ENCODE measurements at places on chromosomes 6 and 20.
A peak's percentile ranks its signal among the peaks of the same experiment; 100 is the strongest.

GRCh38 chr6:37393381-37393929 is 39.6 kb upstream of the CMTR1 start:
- DNase-seq = no peak

GRCh38 chr6:164695896-164696295 is 613.5 kb downstream of the C6orf118 start:
- no peak for DNase-seq

DNA sequence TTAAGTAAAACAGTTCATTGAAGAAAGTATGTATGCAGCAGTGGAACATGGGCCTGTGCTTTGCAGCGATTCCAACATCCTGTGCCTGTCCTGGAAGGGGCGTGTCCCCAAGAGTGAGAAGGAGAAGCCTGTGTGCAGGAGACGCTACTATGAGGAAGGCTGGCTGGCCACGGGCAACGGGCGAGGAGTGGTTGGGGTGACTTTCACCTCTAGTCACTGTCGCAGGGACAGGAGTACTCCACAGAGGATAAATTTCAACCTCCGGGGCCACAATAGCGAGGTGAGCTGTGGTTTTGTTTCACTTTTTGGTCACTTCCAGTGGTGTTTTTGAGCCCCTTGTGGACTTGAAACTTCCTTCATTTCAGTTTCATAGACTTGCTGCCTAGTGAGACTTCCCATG is 1.7 kb downstream of the TULP4 start:
- no peak for DNase-seq

DNA sequence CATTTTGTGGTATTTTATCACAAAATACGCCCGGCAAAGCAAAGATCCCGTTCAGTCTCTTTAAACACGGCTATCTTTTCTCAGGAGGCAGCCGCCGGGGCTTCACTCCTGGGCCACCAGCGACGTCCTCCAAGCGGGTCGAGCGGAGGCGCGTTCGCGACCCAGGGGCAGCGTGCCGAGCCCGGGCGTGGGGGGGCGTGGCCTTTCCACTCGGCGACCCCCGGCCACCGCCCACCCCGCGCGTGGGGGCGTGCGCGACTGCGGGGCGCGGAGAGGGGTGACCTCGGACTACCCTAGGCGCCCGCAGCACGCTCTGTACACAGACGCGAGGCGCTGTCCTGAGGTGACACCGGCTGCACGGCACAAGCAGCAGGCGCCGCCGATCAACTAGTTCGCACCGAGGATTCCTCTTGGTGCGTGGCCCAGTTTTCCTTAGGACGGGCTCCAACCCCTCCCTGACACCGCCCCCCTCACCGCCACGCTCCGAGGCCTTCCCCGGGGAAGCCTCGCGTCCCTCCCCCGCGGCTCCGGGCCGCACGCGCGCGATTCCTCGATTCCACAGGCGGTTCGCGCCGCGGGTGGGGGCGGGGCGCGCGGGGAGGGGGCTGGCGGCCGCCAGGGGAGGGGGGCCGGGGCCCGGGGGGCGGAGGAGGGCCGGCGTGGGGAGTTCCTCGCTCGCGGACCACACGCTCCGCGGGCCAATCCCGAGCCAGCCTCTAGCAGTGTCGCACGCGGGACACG is 1.1 kb upstream of the JARID2 start:
- DNase-seq = no peak

- DNase-seq = no peak
Observed at GRCh38 chr6:97136626-97137358, 146.2 kb downstream of the MMS22L start.

DNA sequence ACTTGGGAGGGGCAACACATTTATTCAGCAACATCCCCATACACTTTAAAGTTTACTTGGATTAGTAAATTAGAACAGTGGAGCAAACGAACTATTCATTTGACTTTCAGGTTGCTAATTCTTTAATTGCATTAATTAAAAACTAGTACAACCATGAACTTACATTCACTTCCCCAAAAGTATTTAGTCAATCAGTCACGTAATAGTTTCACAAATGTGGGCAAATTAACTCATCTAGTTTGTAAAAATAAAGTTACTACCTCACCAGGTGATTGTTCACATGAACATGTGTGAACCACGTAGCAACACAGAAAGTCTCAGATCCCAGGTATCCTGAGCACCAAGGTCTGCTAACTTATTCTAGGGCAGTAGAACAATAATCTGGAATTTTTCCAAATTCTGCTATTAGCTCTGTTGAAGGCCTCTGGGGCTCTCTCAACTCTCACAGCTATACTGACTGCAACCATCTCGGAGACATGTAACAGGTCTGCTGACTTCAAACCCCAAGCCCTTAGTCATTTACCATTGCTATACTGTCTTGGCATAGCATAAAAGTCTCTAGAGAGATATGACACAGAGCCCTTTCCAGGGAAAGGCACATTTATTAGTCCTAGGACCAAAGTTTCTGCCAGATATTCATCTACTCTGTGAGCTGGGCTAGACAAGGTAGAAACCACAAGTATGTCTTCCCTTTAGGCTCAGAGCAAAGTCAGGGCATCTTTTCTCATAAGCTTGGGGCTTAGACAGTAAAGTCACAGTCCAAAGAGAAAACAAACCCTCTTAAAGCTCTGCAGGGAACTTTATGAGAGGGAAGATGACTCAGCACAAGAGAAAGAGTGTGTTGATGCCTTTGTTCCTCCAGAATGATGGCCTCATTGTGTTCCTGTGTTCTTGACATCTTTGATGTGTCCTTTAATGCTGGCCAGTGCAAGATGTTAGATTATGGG is 50.9 kb upstream of the CCDC28A start:
- no peak for DNase-seq

GRCh38 chr6:75531174-75531573 is 37.6 kb upstream of the FILIP1 start:
- no peak for DNase-seq

DNA sequence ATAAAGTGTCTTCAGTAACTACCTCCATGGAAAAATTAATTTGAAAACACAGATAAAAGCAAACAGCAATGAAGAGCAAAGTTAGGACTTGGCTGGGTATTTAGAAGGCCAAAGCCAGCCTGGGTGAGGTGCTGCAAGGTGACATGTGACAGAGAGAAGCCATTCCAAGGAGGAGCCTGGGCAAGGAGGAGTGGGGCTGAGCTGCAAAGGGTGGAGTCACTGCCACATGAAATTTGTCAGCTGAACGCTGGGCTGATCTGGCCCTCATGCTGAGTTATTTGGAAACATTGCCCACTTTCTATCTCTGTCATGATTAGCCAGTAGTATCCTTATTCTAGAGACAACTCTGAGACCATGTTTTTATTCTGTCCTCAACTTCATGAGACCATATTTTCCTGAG is 76.3 kb downstream of the PERP start:
- DNase-seq = no peak

- DNase-seq = no peak
Observed at GRCh38 chr20:58228484-58229197, at the start of gene ANKRD60. Gene ANKRD60 (minus strand): TSS chr20:58228653. CDS start chr20:58228653, 0 bp downstream.

GRCh38 chr6:114158411-114158810 is 184.4 kb downstream of the HS3ST5 start:
- DNase-seq = no peak

- DNase-seq = no peak
Observed at GRCh38 chr6:54083287-54083686, 28.0 kb upstream of the MLIP start.

GRCh38 chr6:40900791-40901190 is 138.2 kb downstream of the UNC5CL start:
- DNase-seq = no peak

- DNase-seq = no peak
Observed at GRCh38 chr20:63116412-63117106, 99.4 kb downstream of the YTHDF1 start.

GRCh38 chr6:169911264-169912263 is 160.1 kb downstream of the ERMARD start:
- no peak for DNase-seq

GRCh38 chr20:19384940-19385339 is 172.5 kb downstream of the SLC24A3 start:
- DNase-seq = no peak

GRCh38 chr6:159720708-159721107 is 6.6 kb upstream of the WTAP start:
- peak; percentile 3 for DNase-seq

DNA sequence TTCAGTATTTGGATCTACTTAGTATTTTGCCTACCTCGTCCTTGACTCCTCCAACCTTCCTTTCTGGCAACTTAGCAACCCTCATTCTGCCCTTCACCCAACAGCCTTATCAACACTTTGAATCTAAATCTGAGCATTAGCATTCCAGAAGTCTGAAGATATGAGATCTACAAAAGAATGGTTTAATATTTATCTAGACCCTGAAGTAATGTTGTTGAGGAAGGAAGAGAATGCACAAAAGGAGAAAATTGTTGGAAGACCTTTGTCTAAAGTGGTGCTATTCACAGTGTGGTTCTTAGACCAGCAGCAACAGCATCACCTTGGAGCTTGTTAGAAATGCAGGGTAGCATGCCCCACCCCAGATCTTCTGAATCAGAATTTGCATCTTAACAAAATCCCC is 198.2 kb upstream of the PLCB4 start:
- DNase-seq = no peak

DNA sequence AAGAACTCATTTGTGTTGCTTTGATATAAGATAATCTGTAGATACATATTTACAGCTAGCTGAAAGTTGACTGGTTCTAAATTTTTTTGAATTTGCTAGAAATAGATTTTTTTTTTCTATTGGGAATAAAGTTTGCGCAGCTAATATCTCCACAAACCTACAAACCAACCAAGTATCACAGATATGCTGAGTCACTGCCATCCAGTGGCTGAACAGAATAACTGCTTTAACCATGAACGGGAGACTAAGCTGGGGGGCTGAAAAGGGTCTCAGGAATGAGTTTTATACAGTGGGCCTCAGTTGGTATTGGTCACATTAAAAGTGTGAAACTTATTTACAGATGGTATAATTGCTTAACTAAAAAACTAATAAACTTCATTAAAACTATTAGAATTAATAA is 326.7 kb upstream of the CNR1 start:
- DNase-seq = no peak

DNA sequence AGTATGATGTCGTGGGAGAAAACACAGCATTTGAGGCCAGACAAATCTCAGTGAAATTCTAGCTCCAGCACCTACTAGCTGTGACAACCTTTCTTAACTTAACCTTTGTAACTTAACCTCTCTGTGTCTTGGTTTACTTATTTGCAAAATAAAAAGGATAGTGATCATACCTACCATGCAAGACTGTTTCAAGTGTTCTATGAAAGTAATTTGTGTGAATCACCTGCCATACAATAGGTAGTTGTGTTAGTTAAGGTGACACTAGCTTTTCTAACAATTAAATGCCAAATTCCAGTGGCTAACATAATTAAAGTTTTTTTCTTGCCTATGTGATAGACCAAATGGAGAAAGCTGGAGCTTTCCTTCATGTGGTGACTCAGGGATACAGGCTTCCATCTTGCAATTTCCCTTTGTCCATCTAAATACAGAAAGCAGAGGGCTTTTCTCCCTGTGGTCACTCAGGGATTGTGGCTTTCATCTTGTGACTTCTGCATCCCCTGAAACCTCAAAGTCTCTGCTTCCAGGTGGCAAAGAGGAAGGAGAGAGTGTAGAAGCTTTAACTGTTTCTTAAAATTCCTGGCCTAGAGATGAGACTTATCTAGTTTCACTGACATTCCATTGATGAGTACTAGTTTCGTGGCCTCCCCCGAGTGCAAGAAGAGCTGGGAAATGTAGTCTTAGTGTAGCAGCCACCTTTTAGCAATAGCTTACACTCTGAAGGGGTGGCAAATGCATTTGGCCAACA is 311.4 kb downstream of the CLIC5 start:
- DNase-seq = no peak

GRCh38 chr20:50695135-50695872 is 4.0 kb upstream of the RIPOR3 start:
- DNase-seq = no peak

- DNase-seq = no peak
Observed at GRCh38 chr20:10228330-10228729, 9.7 kb downstream of the SNAP25 start.

GRCh38 chr6:35547676-35548075 is 35.0 kb upstream of the TULP1 start:
- no peak for DNase-seq

DNA sequence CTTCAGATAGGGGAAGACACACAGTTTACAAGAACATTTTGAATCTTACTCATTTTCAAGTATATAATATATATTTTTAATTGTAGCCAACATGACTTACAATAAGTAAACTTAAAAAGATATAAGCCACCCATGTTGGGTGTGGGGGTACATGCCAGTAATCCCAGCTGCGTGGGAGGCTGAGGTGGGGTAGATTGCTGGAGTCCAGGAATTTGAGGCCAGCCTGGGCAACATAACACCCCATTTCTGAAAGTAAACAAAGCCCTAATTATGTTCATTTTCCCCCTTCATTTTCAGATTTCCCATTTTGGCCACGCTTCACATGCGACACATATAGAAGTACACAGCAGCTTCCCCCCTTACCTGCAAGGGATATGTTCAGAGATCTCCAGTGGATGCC is 30.5 kb downstream of the SERPINB6 start:
- no peak for DNase-seq

- no peak for DNase-seq
Observed at GRCh38 chr20:43431134-43431519, 26.6 kb upstream of the SRSF6 start.

DNA sequence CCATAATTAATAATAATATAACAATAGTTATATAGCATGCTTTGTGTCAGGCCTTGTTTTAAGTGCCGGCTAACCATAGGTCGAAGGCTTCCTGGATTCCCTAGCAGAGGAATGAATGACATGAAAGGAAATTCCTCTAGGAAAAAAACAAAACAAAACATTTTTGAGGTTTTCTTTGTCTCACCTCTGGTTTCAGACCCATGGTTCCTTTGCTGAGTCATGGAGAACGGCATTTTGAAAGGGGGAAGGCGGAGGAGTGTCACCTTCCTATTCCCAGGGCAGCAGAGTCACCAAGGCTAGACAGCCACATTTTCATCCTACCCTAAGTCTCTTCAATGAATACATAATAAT is 25.3 kb upstream of the CCND3 start:
- DNase-seq = no peak

DNA sequence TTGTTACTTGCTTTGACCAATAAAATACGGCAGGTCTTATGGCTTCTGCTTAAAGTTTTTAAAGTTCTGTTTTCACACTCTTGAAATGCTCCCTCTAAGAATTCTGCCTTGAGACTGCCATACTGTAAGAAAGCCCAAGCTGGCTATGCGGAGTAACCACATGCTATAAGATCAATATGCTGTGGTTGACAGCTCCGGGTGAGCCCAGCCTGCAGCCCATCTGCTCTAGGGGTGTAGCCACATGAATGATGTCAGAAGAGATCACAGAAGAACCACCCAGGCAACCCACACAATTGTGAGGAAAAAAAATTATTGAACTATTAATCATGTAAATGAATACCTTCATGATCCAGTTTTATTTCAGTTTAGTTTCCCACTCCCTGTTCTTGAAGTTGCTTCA is 26.1 kb upstream of the SH3BGRL2 start:
- no peak for DNase-seq

DNA sequence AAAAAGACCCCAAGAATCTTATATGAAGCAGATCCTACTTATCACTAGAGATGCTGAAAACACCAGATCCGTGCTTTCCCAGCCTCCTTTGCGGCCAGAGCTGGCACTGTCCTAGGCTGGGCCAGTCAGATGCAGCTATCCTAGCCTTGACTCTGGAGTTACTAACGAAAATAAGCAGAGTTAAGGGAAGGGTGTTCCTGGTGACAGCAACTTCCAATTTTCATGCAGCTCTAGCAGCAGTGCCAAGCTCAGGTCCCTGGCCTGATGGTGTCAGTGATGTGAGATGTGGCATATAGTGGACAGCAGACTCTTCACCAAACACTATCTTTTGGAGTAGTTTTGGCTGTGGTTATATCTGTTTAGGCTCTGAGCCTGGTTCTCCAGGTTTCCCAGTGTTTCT is 25.6 kb upstream of the ABCC10 start:
- no peak for DNase-seq

- DNase-seq = no peak
Observed at GRCh38 chr6:46909371-46909770, 12.4 kb downstream of the ADGRF5 start.

All from cerebellar nuclear complex (tissue), 1 donor.